ENCODE measurements at places on chromosomes 3 and 15.

- peak; percentile 66 for DNase-seq
Measured at GRCh38 chr15:74196175-74196574, 6.4 kb downstream of the STRA6 start.

DNA sequence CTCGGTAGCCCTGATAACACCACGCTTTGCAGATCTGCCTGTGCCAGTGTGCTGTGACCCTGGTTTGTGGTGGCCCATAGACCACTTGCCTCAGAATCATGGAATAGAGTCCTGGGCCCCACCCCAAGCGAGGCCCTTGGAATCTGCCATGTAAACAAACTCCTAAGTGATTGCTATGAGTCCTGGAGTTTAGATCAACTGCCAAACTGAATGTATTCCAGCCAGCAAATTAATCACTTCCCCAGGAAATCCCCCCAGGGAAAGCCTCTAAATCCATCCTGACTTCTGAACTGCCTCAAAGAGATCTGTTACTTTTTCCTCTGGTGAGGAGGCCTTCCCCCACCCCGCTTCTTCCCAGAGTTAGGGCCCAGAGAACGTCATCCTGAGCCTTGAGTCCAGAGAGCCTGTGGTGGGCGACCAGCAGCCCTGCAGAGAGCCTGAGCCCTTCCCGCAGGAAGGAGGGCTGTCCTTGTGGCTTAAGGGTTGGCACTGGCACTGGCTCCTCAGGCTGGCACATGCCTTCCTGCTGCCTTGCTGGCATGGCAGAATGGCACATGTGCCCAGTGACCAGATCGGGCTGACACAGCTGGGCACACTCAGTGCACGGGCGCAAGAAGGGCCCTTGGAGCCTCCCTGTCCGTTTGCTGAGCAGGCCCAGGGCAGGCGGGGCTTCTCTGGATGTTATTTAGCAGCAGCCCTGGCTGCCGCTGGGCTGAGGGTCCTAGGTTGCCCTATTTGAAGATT, 50.6 kb upstream of the PLXNA1 start:
- DNase-seq = peak; percentile 49

GRCh38 chr15:63371297-63371918, 10.2 kb downstream of the CA12 start:
- no peak for DNase-seq

GRCh38 chr15:99514306-99514705, 51.5 kb upstream of the MEF2A start:
- DNase-seq = no peak

- DNase-seq = peak; percentile 78
Measured at GRCh38 chr3:106824856-106825255, 552.4 kb upstream of the CCDC54 start.

DNA sequence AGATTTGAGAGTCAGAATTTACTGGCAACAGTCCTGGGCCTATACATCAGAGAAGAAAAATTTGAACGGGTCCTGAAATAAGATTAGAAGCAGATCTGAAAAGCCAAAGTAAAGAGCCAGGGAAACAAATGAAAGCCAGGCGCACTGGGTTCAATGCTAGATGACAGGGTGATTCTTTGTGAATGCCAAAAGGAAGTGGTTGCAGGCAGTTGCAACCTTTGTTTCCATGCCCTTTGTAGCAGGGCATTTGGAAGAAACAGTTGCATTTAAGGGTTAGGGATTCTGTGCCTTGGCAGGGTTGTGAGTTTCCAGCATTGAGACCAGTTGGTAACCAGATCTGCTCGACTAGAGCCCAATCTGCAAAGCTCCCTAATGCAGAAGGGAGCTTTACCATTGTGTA, 36.4 kb upstream of the MTHFS start:
- DNase-seq = no peak

- no peak for DNase-seq
Measured at GRCh38 chr3:16917256-16917935, 32.6 kb downstream of the PLCL2 start.

- no peak for DNase-seq
Measured at GRCh38 chr3:54150864-54151467, 28.6 kb downstream of the CACNA2D3 start.

DNA sequence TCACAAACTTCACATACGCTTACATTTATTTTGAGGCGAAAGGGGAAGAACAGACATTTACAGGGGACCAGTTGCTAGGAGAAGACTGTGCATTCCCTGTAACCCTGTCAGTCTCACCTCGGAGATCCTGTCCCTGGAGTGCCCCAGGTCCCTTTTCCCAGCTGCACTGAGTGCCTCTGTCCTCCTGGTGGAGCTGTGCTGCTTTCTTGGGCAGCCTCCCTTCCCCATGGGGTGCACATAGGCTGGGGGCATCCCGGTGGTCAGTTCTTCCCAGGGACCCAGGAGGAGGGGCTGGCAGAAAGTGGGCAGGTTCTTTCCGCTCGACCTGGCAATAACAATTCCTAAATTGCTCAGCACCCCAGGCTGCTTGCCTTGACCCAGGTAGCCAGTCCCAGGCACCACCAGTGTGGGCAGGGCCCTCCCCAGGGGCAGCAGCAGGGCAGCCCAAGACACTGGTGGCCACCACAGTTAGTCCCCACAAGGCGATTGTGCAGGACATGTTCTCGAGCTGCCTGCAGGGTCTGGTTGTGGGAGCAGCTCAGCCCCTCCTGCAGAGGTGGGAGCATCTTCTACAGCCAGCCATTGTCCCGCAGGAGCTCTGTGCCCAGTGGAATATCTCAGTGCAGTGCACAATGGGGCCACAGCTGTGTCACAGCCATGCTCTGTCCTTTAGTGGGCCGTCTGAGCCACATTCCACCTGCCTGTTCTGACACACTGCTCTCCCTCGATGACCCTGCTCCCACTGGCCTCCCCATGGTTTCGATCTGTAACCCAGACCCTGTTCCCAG, 36.3 kb downstream of the APBA2 start:
- DNase-seq = no peak

DNA sequence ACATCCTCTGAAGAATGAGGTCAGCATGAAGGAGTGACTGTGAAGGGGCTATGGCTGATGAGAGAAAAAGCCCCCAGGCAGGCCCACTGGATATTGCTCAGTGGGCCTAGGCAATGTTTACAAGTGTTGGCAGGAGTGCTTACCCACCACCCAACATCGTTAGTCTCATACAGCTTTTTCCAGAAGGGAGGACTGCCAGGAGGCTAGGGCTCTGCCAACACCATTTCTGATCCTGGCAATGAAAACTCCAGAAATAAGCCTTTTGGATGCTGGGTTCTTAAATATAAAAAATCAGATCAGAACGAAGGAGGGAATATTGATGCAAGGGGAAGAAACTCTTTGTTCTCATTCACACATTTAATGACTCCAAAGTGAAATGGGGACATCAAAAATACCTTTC, 189.1 kb downstream of the DCLK3 start:
- DNase-seq = no peak

GRCh38 chr15:65177901-65178300, 7.2 kb downstream of the CLPX start:
- no peak for DNase-seq

- no peak for DNase-seq
Measured at GRCh38 chr3:150544041-150544440, 2.3 kb downstream of the SERP1 start.

DNA sequence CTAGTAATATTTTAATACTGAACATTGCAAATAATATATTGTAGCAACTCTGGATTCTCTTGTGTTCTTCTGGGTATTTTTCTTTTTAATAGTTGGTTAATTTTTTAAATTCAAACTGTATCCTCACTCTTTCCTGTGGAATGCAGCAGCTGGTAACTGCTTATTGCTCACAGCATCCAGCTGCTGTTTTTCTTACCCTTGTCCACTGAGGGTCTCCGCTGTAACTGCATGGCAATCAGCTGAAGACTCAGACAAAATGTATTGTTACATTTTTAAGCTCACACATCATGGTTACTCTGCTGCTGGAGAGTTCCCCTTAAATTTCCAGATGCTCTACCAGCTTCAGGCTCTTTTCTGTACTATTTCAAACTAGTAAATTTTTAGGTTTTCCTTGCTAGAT, 227.6 kb downstream of the MBNL1 start:
- DNase-seq = no peak
